ENCODE measurements at places on chromosomes 13 and 19.

DNA sequence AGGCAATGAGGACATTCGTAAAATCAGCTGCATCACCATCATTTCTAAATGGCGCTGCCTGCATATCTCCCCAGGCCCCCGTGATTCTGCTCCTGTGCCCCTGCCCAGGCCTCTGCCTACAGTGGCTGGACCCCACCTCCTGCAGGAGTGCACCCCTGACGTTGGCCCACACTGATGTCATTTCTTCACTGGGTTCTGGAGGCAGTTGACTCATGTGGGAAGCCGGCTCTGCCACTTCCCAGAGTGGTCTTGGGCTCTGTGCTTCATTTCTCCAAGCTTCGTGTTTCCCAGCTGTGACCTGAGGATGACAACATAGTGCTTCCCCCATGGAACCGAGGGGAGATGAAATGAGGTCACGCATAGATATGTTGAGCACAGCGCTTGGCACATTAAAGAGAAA lies 19.9 kb downstream of the CCNE1 start:
- no peak for DNase-seq

DNA sequence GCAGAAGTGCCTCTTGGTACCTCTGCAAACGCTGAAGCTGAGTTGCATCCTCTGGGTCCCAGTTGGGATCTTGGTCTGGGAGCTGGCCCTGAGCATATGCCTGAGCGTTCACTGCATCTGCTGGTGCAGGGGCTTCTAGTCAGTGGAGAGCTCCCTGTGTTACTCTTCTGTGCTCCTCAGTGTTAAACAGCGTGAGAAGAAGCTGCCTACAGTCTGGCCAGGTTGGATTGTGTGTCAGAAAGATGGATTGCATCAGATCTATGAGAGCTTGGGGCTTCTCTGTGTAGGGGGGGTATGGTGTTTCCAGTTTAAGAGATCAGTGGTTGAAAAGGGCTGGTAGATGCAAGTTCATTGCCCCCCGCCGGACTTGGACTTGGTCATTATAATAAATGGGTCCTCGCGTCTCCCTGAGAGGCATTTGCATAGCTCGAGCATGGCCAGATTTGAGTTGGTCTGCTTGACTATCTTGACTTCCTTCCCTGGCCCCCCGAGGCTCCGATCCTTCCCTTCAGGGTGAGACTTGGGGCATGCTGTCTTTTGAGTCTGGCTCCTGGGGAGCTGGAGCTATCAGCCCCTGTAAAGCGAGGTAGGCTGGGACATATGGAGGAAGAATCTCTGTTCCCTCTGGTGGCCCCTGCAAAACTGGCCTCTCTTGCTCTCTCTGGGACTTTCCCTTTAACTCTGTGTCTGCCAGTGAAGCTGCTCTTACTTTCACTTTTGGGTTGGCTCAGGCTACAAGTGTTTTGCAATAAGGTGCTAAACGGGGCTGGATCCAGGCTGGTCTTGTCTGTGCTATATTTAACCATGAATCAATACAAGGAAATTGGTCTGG lies 52.9 kb downstream of the OR10H4 start:
- DNase-seq: no peak

DNA sequence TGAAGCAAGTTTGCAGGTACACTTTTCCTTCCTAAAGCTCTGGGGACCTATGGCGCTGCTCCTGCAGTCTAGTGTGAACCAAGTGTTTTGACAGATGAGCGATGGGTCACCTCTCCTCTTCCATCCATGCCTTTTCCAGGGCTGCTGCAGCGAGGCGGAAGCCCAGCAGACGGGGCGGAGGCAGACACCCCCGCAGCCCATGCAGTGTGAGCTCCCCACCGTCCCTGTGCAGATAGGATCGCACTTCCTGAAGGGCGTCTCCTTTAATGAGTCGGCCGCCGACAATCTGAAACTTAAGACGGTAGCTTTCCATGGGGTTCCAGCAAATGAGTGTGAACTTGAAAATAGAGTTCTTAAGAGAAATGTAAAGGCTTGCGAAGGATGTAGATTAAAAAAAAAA lies 37.1 kb upstream of the GPI start:
- DNase-seq: no peak

- DNase-seq: no peak
Observed at GRCh38 chr13:77306458-77306857, 20.4 kb downstream of the MYCBP2 start.

DNA sequence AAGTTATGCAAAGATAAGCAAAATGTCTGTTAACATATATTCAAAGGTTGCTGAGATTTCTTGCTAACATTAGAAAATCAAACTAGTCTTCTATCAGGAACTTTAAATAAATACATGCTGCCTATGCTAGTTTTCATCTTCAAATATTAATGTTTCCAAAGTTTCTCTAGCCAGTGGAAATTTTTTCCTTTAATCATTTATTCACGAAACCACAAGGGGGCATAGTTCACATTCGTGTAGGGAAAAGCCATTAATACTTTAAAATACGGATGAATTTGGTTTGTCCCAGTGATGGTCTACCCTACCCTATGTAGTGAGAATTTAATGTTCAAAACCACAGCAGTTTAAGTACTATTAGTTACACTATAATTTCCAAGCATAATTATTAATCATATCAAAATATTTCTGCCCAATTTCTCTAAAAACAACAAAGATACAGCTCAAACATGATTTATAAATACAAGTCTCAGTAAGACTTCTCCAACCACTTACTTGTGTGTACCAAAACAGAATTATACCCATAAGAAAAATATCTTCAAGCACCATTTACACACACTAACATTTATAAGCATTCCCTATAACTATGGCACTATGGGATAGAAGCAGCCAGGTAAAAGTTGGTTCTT lies 16.2 kb downstream of the NUFIP1 start:
- no peak for DNase-seq

GRCh38 chr19:30662211-30662861 lies 290.2 kb downstream of the ZNF536 start:
- DNase-seq: no peak

- peak; percentile 21 for DNase-seq
Observed at GRCh38 chr19:50669302-50670101, 20.3 kb downstream of the C19orf81 start.

DNA sequence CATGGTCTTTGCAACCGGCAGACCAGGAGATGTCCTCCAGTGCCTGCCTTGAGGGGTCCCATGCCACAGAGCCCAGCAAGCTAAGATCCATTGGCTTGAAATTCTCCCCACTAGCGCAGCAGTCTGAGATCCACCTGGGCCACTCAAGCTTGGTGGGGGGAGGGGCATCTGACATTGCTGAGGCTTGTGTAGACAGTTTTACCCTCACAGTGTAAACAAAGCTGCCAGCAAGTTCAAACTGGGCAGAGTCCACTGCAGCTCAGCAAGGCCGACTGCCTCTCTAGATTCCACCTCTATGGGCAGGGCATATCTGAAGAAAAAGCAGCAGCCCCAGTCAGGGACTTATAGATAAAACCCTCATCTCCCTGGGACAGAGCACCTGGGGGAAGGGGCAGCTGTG lies 32.0 kb upstream of the ITM2B start:
- DNase-seq: no peak

- no peak for DNase-seq
Observed at GRCh38 chr19:18408053-18408476, 10.6 kb upstream of the LRRC25 start.

DNA sequence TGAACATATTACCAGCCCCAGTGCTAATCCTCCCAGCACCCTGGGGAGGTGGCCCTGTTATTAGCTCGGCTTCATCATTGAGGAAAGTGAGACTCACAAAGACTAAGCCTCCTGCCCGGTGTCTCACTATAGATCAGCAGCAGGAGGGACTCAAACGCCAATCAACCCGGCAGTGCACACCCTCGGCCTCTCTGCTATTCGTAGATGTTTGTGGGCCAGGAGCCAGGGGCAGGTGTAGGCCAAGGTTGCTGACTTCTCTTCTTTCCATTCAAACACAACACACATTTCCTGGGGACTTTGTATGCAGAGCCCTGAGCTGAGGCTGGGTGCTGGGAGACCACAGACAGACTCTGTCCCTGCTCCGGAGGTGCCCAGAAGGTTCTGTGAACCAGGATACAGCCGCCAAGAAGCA lies 9.4 kb upstream of the SBK3 start:
- no peak for DNase-seq

- no peak for DNase-seq
Observed at GRCh38 chr13:23183292-23183691, 2.5 kb downstream of the SGCG start.

DNA sequence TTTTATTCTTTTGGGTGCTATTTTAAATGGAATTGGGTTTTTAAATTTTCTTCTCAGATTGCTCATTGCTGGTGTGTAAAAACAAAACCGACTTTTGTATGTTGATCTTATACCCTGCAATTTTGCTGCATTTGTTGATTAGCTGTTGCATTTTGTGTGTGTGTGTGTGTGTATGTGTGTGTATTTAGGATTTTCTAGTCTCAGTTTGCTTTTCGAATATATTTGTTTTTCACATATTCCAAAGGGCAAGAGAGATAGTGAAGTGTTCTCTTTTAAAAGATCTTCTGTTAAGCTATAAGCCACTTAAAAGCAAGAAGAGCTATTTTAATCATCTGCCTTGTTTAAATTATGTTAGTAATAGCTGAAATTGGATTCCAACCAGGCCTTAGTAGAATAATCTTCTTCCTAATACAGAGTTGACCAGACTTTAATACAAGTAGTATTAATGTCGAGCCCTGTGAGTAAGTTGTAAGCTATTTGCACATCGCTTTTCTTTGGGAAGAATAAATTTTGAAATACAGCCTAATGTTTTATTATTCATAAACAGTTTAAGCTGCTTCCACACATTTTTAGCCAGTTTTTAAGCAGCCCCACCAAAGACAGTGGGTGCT lies 57.4 kb downstream of the TM9SF2 start:
- DNase-seq: no peak

DNA sequence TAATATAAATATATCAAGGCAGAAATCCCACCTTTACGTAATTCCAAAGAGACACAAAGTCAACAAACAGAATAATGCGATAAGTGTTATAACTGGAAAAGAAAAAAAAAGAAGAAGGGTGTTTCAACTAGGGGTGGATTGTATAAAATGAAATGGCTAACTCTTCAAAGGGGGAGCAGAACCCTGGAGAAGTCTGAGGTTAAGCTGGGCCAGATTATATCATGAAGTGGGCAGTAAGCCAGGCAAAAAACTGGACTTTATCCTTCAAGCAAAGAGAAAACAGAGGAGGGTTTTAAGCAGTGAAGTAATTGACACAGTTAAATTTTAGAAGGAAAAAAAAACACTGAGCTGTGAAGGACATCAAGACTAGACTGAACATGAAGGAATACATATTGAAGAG lies 41.9 kb downstream of the TBC1D4 start:
- DNase-seq: no peak

DNA sequence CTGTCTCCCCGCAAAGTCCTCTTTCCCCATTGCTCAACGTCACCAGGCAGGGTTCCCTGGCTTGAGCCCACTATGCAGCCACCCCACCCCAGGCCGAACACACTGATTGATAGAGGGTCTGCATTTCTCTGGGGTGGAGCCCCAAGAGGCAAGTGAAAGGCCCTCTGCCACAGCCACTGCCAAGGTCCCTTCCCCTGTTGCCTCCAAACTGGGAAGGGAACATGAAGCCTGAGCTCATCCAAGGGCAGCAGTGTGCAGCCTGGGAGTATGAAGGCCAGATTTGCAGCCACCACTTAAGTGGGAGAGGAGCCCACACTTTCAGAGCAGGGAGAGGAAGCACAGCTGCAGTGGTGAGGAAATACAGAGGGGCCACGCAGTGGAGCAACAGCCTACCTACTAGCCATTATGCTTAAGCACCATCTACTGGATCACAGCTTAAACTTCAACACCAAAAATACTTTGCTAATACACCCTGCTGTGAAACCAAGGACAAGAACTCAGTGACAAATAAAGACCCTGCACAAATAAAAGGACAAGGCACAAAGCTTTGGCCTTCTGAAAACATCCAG lies 48.6 kb downstream of the UBL3 start:
- DNase-seq: no peak

DNA sequence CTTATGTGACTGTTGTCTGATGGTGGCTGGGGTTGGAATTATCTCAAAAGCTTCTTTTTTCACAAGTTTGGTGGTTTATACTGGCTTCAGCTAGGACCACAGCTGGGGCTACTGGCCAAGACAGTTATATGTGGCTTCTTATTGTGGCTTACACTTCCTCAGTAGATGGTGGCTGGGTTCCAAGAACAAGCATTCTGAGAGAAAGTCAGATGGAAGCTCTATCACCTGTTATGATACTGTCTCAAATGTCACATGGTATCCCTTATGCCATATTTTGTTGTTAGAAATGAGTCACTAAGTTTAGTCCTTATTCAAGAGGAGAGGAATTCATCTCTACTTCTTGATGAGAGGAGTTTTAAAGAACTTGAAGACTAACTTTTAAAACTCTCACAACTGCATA lies 41.6 kb downstream of the NDFIP2 start:
- no peak for DNase-seq

DNA sequence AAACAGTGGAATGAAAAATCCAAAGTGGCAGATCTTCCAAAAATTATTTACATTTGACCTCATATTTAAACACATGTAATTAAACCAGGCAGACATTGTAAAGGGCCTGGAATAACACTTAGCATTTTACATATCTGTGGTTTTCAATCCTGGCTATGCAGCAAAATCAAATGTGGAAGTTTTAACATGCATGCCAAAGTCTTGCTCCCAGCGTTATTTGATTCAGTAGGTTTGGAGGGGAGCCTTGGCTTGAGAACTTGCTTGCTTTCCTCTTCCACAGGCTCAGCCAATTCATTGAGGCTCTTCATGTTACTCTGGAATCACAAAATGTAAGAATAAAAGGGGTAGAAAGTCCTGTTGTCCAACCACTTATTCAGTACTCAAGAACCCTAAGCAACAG lies 42.5 kb upstream of the INTS6 start:
- no peak for DNase-seq

GRCh38 chr13:84192125-84192524 lies 309.9 kb upstream of the SLITRK1 start:
- DNase-seq: no peak

DNA sequence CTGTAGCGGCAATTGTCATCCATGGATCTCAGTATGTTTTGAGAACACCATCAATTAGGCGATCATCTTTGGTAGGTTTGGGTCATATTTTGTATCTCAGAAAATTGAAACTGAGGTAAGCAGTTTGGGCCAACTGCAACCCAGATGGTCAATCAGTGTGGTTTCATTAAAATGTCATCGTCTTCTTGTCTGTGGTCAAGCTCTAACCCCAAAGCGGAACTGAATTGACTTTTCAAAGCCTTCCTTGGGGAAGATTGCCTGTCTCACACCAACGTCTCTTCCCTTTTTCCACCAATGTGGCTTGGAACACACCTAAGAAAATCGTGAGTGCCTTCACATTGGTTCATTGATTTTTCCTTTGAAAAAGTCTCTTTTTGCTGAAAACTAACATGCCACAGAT lies 56.3 kb upstream of the UBAC2 start:
- DNase-seq: no peak

- no peak for DNase-seq
Observed at GRCh38 chr13:90545070-90545840, 802.2 kb upstream of the MIR17HG start.

DNA sequence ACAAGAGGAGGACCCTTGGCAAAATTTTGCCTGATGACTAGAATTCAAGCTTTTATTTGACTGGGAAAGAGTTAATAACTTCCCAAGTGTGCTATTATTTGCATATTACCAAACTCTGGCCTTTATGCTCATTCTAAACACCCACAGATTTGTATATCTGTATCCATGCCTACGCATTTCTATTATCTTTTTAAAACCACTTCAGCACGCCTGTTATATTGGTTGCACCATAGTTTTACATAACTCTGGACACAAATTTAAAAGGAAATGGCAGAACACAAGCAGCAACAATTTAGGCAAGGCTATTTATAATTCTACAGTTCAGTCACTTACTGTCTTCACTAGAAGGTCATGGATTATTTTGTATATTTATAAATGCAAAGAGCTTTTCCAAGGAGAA lies 3.7 kb upstream of the RASL11A start:
- no peak for DNase-seq

- no peak for DNase-seq
Observed at GRCh38 chr19:5130371-5131030, 161.6 kb downstream of the KDM4B start.
